K562 (cell line): ENCODE measurements at places on chromosomes 16 and 17. TPM values are rescaled to one million over a fixed set of nuclear protein-coding genes. Genes with fewer than 3 reads are reported as not detected.

GRCh38 chr17:76054112-76054476, 18.2 kb downstream of the SRP68 start:
- DNase-seq = no peak

DNA sequence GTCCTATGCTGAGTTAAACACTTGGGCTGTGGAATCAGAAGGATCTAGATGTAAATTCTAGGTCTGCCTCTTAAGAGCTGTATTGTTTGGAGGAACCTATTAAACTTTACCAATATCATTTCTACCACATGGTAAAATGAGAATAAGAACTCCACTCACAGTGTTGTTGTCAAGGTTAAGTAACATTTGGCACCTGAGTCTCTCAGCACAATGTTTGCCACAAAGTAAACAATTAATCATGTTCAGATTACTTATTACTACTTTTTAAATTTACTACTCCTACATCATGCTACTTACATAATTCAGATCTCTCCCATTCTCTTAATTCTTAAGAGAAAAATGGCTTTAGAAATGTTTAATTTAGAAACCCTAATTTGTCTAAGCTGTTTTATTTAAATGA, 305.9 kb downstream of the CA10 start:
- no peak for DNase-seq

DNA sequence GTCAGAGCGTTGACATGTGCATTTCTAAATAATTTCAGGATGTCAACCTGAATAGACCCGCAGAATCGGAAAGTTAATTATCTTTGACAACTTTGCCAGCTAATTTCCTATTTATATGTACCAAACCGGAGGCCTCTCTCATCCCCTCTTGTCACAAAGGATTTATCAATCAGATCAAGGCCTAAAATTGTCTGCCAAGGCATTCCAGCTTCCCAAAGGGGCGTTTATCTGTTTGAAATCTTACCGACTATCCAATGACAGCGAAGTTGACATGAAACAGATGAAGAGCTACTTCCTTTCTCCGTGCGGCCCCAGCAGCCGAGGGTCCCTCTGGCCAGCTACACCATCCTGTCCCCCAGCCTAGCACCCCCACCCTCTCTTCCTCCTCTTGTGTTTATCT, 223.7 kb upstream of the DYNLRB2 start:
- no peak for DNase-seq

DNA sequence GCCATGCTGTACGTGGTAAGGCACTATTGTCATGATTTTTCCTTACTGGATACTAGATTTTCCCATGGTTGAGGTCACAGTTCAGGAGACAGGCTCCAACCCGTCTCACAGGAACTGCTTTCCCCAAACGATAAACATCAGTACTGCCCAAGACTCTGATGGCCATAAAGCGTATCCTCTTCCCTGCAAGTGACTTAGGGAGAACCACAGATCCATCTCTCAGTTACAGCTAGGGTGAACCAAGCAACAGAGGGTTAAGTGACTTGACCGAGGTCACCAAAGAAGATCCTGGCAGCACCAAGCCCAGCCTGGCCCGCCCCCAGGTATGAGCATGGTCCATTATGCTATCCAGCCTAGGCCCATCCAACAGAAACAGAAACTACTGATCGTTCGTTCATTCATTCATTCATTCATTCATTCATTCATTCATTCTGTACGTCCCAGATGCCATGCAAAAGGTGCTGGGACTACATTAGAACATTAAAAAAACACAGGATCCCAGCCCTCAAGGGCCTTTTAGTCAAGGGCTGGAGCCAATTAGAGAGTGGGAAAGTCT, 31.0 kb downstream of the MYH11 start:
- no peak for DNase-seq

GRCh38 chr16:73530529-73530928, 482.6 kb upstream of the ZFHX3 start:
- no peak for DNase-seq

The ZFPM1 gene
- 32.7 and 35.9 TPM in 2 replicates for total RNA-seq

GRCh38 chr17:36761203-36761950, 160.0 kb downstream of the MRM1 start:
- DNase-seq = no peak

The TEX2 gene
- total RNA-seq = 24.5 and 27.6 TPM in 2 replicates

DNA sequence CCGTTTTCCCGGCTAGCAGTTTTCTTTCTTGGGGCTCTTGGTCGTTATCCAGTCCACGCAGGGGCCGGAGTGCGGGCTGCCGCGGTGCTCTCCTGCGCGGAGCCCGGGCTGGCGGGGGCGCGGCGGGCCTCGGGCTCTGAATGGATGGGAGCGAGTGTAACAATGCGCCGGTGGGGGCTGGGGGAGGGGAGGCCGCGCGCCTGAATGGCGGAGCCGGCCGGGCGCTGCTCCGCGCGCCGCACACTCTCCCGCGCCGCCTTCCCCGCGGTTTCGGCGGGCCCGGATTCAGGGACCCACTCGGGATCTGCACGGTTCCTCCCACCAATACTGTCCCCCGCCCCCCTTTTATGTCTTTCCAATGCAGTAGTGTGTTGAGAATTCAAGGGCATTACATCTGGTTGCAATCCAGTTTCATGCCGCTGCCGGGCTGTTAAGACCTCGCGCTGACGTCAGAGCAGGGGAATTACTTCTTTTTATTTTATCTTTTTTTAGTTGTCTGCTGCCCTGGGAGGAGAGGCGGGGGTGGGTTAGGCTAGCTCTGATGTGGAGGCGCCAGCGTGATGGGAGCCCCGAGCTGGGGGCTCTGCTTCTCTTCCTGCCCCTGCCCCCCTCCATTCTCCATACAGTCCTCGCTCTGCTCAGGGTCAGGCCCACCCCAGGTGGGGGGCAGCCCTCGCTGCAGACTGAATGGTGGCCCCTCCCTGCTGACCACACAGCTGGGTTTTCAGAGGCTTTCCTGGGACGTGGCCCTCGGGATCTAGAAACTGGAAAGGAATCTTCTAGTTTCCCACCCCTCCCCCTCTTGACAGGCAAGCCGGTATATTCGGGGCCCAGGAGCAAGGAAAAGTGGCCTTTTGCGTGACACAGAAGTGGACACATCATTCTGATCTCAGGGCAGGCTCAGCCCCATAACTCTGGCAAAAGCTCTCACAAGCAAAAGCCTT, 1.8 kb downstream of the RAI1 start:
- peak; percentile 73 for DNase-seq

DNA sequence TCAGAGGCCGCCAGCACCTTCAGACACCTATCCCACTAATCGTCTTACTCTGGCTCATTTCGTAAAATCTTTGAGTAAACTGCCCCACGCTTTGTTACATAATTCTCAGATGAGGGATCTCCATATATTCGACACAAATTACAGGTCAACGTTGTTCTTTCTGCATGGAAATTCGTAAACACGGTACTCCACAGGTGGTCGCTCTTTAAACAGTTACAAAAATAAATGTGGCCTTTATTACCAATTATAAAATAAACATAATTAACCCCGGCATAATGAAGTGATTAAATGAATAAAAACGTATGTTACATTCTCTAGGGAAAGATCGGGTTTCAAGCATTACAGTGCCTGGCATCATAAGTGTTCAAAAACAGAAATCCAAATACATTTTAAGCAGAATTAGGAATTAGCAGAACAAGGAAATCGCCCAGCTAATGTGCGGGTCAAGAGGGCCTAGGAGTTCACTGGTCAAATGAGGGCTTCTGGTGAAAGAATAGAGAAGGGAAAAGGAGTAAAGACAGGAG, 943 bp upstream of the PIP4K2B start:
- no peak for DNase-seq

DNA sequence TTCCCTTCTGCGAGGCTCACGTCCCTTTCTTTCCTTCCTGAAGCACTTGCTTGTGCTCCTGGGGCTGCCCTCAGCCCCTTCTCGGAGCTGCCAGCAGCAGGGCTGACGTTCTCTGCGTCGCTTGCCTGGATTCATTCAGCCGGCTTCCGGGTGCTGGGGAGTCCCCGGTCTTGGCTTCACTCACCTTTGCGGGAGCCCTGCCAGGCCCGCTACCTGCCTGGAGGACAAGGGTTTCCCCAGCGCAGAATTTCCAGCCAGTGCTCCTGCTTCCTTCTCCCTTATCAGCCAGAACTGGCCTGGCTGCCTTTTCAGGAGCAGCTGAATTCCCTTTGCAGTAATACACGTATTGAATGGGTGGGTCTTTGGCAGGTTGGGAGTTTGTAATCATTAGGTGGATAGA, 22.1 kb upstream of the IL17C start:
- no peak for DNase-seq

- DNase-seq = no peak
Observed at GRCh38 chr16:50735629-50736122, 6.2 kb upstream of the CYLD start.

- DNase-seq = peak; percentile 80
Observed at GRCh38 chr16:87203060-87203656, 114.0 kb downstream of the C16orf95 start.

- no peak for DNase-seq
Observed at GRCh38 chr17:28384281-28385036, 13.0 kb downstream of the SARM1 start.

The C17orf50 gene
- total RNA-seq = not detected in 2 replicates

The HBA2 gene
- total RNA-seq = 443 and 467 TPM in 2 replicates

GRCh38 chr17:82344175-82344907, 10.8 kb upstream of the SECTM1 start:
- DNase-seq = no peak

GRCh38 chr17:29546085-29546484, 20.8 kb downstream of the ABHD15 start:
- peak; percentile 25 for DNase-seq

DNA sequence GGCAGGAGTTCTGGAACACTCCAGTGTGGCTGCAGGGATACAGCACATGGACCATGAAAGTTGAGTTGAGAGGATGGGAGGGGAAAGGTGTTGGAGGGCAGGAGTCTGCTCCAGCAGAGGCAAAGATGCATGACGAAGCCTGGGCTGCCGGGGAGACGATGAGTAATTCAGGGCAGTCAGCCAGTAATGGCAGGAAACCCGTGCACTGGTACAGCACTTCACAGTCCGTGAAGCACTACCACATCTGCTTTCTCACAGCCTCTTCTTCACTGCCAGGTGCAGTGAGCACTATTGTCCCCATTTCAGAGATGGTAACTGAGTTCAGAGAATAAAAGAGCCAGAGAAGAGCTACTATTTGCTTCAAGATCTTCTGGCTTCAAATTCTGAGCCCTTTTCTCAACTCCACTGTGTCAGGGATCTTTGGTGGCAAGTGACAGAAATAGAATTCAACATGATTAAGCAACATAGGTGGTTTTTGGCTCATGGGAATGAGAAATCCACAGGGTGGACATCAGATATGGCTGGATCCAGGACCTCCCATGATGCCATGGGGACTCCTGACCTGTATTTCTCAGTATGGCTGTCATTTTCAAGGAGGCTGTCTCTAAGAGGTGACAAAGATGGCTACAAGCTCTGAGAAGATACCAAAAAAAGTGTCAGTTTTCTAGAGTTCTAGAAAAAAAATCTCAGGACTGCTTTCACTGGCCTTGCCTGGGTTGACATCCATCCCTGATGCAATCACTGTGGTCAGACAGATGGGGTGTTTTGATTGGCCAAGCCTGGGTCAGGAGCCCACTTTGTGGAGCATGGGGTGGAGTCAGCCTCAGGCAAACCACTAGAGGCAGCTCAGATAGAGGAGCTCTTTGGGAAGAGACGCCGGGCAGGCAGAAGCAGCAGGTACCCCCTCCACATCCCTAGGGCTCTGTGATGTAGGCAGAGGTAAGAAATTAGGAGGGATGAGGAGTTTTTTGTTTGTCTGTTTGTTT, 24.7 kb downstream of the IL21R start:
- DNase-seq = peak; percentile 29

The FOXF1 gene
- total RNA-seq = 0.04 TPM in 1 of 2 replicates, not detected in the other

- peak; percentile 71 for DNase-seq
Observed at GRCh38 chr16:90019543-90020259, 445 bp upstream of the DBNDD1 start.

GRCh38 chr16:49346459-49346858, 27.1 kb upstream of the C16orf78 start:
- DNase-seq = no peak

The TMC8 gene
- 8.3 and 10.3 TPM in 2 replicates for total RNA-seq

GRCh38 chr16:54930869-54931119, 129 bp downstream of the IRX5 start:
- no peak for DNase-seq

DNA sequence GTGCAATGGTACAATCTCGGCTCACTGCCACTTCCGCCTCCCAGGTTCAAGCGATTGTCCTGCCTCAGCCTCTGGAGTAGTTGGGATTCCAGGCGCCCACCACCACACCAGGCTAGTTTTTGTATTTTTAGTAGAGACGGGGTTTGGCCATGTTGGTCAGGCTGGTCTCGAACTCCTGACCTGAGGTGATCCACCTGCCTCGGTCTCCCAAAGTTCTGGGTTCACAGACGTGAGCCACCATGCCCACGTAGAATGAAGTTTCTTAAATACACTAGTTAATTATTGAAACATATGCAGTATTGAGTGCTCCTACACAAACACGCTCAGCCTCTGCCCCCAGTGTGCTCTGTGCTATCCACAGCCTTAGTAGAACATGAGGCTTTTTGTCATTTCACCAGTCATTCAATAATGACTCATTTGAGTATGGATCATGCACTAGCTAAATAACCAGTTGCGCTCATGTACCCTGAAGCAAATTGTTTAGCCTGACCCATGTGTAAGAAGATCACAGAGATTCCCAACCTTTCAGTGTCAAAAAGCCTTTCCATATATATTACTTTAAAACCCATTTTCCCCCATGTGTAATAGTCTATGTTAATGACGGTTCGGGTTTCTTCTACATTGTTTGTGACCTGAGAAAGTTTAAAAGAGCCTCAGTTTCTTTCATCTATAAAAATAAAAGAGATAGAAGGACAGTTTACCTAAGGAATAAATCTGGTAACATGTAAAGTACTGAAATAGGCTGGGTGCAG, 49.7 kb downstream of the TUBD1 start:
- peak; percentile 61 for DNase-seq

The GALR2 gene
- not detected in 2 replicates for total RNA-seq

The KRTAP16-1 gene
- not detected in 2 replicates for total RNA-seq

The TMEM231 gene
- 12.6 and 13.9 TPM in 2 replicates for total RNA-seq

The MYO15A gene
- 0.18 and 0.47 TPM in 2 replicates for total RNA-seq

The EME2 gene
- 19.9 and 20.5 TPM in 2 replicates for total RNA-seq

DNA sequence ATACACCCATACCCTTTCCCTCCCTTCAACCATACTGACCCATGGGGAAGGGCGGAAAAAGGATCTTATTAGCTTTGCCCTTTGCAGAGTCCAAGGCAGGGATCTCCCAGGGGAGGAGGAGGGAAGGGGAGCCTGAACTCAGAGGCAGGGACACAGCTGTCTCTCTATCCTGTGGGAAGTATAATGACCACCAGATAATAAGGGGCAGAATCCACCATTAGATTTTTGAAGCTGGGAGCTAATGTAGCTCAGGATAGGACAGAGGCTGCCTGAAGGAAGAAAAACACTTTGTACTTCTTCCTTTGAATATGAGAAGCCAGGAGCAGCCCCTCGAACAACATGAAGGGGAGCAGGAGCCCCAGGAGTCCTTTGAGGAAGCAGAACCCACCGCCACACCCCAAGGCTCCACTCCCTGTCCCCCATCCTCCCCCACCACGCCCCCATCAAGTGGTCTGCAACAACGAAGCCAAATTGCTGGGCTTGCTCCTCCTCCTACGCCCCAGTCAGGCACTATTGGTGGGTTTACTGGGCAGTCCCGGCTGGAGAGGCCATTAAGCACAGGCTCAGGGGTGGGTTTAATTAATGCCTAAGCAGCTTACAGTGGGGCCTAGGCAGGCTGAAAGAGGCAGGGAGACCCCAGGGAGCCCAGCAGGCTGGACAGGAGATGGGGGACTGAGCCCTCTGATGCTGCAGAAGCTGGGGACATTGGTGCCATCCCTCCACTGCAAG, 5.3 kb downstream of the MPP2 start:
- DNase-seq = no peak
